ENCODE measurements at places on chromosomes 2 and 18. TPM values are rescaled to one million over a fixed set of nuclear protein-coding genes. Genes with fewer than 3 reads are reported as not detected.

CHRNA1 gene
- not detected for total RNA-seq

NTSR2 gene
- total RNA-seq: not detected

FAM124B gene
- 1.4 TPM for total RNA-seq

SLC20A1 gene
- 141 TPM for total RNA-seq

ACVR1C gene
- total RNA-seq: 118 TPM

ONECUT2 gene
- not detected for total RNA-seq

L3MBTL4 gene
- 7.2 TPM for total RNA-seq

AQP12A gene
- not detected for total RNA-seq

DTYMK gene
- 31.7 TPM for total RNA-seq

SLC8A1 gene
- total RNA-seq: 47.0 TPM

CCDC68 gene
- 8.0 TPM for total RNA-seq

- no peak for DNase-seq
These were observed 98.7 kb downstream of the STPG4 start for GRCh38 chr2:47056374-47056773.

- no peak for DNase-seq
These were observed 1325.4 kb upstream of the ZEB2 start for GRCh38 chr2:145845207-145845894.

DNA sequence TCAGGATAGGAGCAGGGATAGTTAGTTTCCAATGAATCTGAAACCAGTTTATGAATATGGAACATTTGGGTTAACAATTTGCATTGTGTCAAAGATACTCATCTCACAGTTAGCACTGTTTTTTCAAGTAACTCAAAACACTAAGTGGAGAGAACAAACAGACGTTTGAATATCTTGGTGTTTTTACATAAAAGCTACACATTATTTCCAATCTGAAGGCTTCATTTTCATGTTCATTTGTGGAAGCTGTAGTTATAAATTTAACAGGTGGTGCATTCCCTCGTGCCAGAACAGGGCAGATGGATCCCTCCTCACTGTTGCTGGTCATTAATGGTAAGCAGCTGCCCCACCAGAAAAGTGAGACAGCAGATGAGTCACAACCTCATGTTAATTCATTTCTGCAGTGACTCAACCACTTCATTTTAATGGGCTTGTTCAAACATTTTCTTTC is 286.9 kb downstream of the TMX3 start:
- no peak for DNase-seq

DNA sequence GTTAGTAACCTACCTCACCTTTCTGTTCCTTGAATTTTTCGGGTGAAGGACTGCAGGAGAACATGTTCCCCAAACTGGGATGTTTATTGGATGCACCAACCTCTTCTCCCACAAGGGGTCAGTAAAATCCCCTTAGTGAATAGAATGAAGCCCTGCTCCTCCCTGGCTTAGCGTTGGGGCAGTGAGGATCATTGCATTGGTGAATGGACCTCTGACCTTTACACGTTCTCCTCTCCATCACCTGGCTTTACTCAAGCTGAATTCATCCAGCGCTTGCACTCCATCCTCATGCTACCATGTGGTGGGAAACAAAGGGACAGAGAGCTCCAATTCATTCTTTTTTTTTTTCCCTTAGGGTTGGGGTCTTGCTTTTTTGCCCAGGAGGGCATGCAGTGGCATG is 157.2 kb downstream of the MIB1 start:
- no peak for DNase-seq

- no peak for DNase-seq
These were observed 8.7 kb downstream of the PTH2R start for GRCh38 chr2:208415255-208415654.

DNA sequence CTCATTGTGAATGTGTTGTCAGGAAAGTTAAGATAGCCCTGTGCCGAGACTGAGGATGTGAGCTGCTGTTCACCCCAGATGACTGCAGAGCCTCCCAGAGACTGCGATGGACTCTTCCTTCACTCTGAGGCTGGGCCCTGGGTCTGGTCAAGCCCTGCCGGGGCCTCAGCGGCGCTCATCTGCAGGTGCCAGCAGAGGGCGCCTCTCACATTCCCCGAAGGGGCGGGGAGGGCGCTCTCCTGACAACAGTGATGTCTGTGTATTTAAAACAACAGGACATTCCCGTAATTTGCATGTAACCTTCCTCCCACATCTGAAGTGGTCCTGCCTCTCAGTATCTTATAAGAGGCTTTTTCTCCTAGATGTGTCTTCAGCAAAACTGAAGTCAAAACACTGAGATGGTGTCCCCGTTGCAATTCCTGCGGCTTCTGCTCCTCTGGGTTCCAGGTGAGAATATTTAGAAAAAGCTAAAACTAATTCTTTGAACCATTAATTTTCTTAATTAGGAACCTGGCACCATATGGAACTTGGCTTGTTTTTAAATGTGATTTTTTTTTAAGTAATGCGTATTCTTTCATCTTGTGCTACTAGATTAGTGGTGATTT is 1377.9 kb downstream of the RPIA start:
- no peak for DNase-seq

GRCh38 chr2:66604326-66604725 is 169.4 kb downstream of the MEIS1 start:
- no peak for DNase-seq

DNA sequence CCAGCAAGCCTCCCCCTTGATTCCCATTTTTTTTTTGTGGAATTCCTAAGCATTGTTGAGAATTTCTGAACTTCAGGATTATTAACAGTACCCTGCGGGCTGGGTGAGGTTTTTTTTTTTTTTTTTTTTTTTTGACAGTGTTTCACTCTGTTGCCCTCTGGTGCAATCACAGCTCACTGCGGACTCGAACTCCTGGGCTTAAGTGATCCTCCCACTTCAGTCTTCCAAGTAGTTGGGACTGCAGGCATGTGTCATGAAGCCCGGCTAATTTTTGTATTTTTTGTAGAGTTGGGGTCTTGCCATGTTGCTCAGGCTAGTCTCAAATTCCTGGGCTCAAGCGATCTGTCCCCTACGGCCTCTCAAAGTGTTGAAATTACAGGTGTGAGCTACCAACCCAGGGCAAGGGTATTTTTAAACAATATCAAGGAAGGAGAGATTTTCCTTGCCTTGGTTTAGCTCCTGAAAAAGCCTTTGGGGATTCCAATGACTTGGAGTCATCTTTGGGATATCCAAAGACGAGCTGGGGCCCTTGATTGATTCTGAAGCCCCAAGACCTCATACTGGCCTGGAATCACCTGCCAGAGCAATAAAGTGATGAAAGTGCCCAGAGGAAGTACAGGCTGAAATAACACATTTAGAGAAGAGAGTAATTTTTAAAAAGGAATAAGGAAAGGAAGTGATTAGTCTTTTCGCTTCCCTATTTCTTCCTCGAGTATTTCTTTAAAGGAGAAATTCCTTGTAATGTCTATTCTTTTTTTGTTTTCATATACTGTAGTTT is 240.2 kb downstream of the TGIF1 start:
- no peak for DNase-seq

GRCh38 chr2:54073796-54074195 is 41.6 kb upstream of the ACYP2 start:
- no peak for DNase-seq

DNA sequence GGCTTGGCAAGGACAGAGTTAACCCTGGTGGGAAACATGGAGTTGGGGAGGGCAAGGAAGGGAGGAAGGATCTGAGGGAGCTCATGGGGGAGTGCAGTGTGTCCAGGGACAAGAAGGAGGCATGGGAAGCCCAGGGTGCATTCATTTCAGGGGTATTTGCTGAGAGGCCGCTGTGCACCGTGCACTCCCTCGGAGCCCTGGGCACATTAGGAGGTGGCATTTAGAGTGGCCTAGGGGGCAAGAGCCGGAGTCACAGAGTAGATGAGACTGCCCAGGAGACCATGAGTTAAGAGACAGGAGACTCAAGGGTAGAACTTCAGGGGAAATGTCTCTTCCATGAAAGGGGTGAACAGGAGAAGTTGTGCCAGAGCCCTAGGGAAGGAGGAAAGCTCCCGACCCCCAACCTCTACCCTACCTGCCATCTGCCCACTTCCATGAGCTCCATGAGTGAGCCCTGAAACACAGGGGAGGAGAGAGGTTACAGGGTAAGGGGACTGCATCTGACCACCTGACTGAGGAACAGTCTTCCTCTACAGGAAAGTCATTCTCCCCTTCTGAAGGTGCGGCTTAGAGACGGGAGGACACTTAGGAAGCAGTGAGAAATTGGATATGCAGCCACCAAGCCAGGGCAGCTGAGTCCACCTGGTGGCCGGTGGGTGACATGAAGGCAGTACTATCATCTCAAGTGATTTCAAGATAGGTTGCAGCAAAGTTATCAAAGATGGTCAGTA is 58.5 kb upstream of the COPS8 start:
- DNase-seq: peak; percentile 58

DNA sequence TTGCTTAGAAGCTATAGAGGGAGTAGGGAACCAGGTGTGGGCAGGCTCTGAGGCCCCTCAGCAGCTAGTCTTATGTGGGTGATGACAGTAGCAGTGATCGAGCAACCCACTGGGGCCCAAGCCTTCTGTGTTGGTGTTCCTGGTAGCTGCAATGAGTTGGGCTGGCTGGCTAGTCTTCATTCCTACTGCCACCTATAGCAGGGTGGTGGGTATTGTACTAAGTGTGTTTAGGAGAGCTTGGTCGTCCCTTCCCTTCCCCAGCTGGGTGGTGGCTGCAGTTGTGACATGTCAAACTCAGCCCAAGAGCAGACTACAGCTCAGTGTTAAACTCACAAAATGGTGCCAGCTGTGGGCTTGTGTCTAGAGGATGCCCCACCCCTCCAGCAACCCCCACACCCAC is 486.1 kb upstream of the UBE2E3 start:
- DNase-seq: no peak

GRCh38 chr2:154439156-154439555 is 259.3 kb upstream of the KCNJ3 start:
- no peak for DNase-seq

- no peak for DNase-seq
These were observed 20.5 kb downstream of the PCARE start for GRCh38 chr2:29053670-29054400.

GRCh38 chr2:240523451-240524281 is 34.1 kb downstream of the ANKMY1 start:
- no peak for DNase-seq

DNA sequence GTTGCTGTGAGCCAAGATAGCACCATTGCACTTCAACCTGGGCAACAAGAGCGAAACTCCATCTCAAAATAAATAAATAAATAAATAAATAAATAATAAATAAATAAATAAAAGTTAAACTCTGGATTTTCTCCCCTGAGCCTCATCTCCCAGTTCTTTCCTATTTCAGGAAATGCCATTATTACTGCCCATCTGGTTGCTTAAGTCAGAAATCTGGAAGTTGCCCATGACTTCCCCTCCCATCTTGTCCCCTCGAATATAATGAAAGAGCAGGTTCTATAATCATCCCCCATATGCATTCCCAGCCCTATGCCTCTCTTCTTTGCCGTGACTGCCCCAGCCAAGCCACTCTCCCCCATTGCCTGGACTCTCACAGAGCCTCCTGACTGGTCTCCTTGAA is 4.2 kb upstream of the PSD4 start:
- no peak for DNase-seq

- DNase-seq: no peak
These were observed 20.9 kb downstream of the ITM2C start for GRCh38 chr2:230885463-230886130.

GRCh38 chr2:36562973-36563532 is 34.9 kb downstream of the FEZ2 start:
- no peak for DNase-seq

GRCh38 chr2:203928849-203929248 is 7.7 kb upstream of the ICOS start:
- no peak for DNase-seq

GRCh38 chr2:142649581-142649980 is 227.9 kb upstream of the KYNU start:
- no peak for DNase-seq

DNA sequence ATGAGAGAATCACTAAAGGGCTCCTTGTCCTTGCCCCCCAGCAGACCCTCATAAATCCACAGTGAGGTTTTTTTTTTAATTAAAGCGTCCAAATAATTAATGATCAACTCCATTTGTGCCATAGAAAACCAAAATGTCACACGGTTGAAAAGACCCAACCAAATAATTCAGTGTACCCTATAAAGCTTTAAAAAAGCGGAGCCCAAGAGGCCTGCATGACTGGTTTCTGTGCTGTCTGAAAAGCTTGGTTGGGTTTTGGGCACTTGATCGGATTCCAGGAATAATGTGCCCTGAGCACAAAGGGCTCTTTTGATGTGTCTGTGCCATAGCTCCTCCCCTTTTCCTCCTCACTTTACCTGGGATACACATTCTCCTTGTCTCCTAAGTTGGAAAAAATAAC is 523.2 kb downstream of the TNS1 start:
- no peak for DNase-seq

DNA sequence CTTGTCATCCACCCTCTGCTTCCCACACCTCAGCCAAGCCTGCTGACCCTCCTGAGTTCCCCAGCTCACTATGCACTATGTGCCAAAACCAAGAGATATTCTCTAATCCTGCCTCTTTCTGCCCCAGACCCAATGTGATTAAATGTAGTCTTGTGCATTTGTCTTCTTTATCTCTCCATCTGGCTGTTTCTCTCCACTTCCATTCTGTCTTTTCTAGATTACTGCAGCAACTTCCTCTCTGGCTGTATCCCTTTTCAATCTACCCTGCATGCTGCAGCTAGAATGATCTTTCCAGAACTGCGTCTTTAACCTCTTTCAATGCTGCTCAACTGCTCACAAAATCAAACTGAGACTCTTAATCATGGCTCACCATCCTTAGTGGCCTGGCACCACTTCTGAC is 164.1 kb downstream of the GALNT14 start:
- no peak for DNase-seq

GRCh38 chr2:36915627-36916026 is 50.7 kb downstream of the STRN start:
- no peak for DNase-seq

DNA sequence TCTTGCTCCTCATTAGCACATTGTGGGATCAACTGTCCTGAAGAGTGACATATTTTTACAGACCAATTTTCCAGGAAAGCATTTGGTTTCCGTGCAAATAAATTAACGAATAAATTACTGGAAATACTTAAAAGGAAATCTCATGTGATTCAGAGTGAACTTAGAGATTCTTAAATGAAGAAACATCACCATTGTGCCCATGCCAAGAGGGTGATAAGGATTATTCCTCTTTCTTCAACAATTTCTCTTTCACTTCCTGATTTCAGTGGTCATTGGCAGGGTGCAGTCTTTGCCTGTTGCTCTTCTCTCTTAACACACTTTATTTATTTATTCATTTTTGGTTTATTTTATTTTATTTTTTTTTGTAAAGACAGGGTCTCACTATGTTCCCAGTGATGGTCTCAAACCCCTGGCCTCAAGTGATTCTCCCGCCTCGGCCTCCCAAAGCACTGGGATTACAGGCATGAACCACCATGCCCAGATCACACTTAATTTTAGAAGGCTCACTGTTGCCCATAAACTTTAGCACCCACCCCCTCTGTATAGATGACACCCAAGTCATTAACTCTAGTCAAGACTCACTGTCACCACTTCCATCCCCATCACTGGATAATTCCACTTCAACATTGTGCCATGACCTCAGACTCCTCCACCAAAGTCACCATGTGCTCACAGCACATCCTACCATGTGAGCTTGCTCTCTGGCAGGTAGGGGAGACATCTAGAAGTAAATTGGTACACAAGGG is 92.6 kb upstream of the CERS6 start:
- no peak for DNase-seq

- DNase-seq: no peak
These were observed 39.4 kb downstream of the AAK1 start for GRCh38 chr2:69604026-69604678.
